ENCODE measurements at places on chromosomes 1 and 21. TPM values are rescaled to one million over a fixed set of nuclear protein-coding genes. Genes with fewer than 3 reads are reported as not detected.

DNA sequence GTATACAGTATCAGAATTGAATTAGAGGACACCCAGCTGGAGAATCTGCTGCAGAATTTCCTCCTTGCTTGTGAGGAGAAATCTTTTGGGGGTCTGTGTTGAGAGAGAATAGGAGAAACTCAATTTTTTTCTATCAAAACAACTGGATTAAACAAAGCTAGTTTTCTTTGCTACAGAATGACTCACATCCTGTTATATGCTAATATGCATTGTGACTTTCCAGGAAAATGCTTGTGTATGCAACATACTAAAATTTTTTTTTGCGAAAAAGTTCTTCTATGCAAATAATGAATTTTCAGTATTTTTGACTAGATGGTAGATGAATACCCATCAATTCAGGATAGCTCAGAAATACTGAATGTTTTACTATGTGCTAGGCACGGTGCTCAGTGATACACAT lies 2.2 kb downstream of the VAMP4 start:
- no peak for DNase-seq

The MX2 gene
- total RNA-seq: 0.57 TPM

- no peak for DNase-seq
Observed at GRCh38 chr1:94117259-94117851, 3.6 kb downstream of the ABCA4 start.

DNA sequence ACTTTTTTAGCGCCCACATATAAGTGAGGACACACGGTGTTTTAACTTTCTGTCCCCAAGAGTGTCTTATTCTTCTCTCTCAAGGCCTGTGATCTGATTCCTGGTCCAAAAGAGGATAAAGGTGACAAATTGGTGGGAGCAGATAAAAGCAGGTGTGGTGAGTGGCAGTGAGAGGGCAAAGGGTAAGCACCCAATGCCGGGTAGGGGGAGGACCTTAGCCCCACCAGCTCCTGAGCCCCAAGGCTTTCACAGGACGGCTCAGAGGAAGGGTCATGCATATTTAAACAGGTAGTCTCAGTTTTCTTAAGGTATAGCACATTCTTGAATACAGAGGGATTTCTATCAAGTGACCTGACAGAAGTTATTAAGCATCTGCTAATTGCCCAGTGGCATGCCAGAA lies 19.6 kb downstream of the LBR start:
- DNase-seq: no peak

DNA sequence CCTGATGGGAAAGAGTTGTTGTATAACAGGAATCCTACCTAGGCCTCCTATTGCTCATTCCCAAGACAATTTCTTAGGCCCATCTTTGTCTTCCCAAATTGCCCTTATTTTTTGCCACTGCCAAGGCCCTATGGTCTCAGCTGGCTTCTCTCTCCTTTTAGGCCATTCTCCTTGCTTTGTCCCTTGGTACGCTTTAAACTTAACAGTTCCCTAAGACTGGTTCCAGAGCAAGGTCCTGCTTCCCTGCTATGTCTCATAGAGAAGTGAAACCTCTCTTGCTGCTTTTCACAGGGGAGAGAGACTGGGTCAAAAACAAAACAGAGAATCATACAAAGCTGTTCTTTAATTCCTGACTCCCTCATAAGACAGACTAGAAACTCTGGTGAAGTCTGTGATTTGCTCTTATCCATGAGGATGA lies 77.1 kb downstream of the XCL2 start:
- DNase-seq: no peak

The PGLYRP3 gene
- not detected for total RNA-seq

The WNT9A gene
- total RNA-seq: 6.5 TPM

The SLC25A34 gene
- 13.0 TPM for total RNA-seq

DNA sequence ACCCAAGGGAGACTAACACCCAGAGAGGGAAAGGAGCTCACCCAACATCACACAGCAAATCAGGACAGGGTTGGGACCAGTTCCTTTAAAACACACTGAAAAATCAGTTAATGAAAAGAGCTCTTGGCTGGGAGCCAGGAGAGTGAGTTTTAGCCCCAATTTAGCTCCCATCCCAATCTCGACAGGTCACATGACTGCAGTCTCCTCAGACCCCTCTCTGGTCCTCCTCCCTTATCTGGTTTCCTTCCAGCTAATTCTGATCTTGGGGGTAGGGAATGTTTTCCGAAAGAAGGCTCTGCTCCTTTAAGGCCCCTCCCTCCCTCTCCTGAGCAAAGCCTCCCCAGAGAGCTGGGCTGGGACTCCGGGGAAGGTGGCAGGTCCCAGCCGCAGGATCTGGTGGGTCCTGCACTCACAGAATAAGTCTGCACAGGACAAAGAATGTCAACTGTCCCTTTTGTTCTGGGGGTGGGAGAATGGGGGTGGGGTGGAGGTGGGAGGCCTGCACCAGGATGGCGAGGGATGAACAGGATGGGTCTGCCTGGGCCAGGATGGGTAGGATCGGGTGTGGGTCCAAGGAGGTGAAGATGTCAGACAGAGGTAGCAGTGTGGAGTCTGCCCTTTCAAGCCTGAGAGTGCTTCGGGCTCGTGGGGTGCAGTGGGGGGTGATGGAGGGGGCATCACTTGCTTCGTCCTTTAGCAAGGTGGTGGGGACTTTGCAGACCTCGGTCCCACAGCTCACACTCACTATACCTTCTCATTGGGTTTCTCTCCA lies 57.3 kb upstream of the SSBP3 start:
- DNase-seq: no peak

GRCh38 chr1:211259638-211260126 lies 516 bp downstream of the RCOR3 start:
- peak; percentile 70 for DNase-seq

DNA sequence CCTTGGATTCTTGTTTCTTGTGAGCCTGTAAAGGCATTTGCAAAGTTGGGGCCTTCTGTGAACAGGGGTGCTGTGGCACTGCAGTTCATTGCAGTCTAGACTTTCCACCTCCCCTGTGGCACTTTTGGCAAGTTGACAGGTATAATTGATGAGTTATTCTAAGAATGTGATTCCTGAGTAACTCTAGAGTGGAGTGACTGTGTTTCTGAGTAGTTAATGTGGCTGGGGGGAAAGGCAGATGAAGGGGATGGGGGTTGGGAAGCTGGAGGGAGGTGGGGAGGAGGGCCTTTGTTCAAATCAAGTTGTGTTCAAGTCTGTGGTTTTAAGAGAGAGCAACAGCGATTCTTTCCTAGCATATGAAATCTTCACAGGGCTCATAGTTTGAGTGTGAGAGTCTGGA lies 32.9 kb downstream of the PBX1 start:
- DNase-seq: no peak

- no peak for DNase-seq
Observed at GRCh38 chr1:42784946-42785693, at the start of gene TMEM269. TMEM269 (plus strand) TSS chr1:42784991; CDS start chr1:42789894, 4,903 bp downstream.

- no peak for DNase-seq
Observed at GRCh38 chr1:223209293-223209898, 66.3 kb upstream of the TLR5 start.

DNA sequence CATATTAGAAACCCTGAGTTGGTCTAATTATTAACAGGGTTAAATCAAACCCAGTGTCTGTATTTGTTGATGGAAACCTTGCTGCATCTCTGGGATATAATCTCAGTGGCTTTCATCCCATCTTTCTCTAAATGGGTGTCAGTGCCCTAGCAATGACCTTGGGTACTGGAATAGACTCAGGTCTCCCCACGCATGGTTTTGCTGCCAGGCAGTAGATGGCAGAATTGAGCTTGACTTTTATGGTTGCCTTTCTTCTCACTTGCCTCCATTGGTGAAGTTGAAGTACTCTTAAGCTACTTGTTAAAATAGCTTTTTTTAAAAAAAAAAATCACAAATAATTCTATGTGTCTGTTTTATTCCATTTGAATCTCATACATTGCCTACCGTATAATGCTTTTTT lies 81.8 kb upstream of the HMCN1 start:
- DNase-seq: no peak

- DNase-seq: peak; percentile 9
Observed at GRCh38 chr21:31509194-31510017, 150.1 kb upstream of the SOD1 start.

GRCh38 chr1:6634371-6635052 lies 9.8 kb downstream of the THAP3 start:
- DNase-seq: peak; percentile 68

DNA sequence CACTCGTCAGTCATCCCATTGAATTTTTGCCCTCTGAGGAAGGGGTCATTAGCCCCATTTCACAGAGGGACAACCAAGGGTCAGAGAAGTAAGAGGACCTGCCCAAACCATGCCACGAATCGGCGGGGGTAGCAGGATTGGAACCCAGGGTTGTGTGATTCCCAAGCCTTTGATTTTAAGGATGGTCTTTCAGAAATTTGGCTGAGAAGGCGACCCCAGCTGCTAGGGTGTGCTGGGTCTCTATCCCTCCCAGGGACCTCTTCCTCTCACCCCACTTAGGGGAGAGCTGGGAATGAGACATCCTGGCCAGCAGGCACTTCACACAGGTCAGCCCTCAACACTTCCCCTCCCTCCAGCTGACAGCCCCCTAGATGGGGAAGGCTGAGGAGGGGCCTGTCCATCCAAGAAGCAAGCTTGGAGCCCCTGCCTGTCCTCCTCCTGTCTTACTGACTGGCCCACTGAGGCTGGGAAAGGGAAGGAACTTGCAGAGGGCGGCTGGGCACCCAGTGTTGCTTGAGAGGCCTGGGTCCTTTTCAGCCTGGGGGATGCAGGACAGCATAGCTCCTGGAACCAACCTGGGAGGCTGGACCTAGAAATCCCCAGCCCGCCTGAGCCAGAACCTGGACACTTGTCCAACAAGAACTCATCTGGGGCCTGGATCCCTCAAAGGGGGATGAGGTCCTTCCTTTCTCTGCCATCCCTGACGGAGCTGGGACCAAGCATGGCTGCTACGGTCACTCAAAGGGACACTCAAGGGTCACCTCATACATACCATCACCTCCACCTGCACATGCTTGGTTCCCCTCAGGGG lies 1.7 kb downstream of the SDC3 start:
- no peak for DNase-seq

DNA sequence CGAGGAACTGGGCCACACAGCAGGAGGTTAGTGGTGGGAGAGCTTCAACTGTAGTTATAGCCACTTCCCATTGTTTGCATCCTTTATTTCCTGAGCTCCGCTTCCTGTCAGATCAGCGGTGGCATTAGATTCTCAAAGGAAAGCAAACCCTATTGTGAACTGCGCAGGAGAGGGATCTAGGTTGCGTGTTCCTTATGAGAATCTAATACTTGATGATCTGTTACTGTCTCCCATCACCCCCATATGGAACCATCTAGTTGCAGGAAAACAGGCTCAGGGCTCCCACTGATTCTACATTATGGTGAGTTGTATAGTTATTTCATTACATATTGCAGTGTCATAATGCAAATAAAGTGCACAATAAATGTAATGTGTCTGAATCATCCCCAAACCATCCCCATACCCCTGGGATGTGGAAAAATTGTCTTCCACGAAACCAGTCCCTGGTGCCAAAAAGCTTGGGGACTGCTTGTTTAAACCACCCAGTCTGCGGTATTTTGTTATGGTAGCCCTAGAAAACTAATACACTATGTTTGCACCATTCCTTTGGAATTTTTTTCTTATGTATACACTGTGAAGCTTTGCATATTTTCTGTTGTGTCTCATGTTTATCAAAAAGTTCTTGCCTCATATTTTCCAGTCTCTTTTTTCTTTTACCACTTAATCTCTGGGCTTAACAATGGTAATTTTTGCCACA lies 136.6 kb upstream of the IVNS1ABP start:
- DNase-seq: peak; percentile 16

GRCh38 chr1:90936061-90936460 lies 85.8 kb downstream of the ZNF644 start:
- DNase-seq: no peak

The SCCPDH gene
- total RNA-seq: 101 TPM

GRCh38 chr1:194658090-194658439 lies 1471.7 kb upstream of the B3GALT2 start:
- DNase-seq: peak; percentile 28

The CALML6 gene
- total RNA-seq: 0.27 TPM

All from myocyte (in vitro differentiated cells).